ENCODE measurements at places on chromosomes 16 and 17.

DNA sequence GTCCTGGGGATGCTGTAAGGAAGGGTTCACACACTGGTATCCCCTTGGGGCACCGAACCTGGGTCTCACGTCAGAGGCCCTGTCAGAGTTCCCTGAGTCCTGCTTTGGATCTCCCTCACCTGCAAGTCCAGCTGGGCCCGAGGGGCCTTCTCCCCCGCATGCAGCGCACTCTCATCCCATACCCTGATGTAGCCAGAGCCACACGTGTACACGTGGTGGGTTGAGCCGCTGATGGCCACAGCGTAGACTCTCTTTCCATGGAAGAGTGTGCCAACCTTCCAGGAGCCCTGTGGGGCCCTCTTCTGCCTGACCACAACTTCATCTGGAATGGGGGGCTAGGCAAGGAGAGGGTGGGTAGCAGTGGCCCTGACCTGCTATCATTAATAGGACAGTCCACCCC, 9.9 kb downstream of the TLE7 start:
- DNase-seq: no peak

GRCh38 chr16:66508248-66508913, 41.5 kb downstream of the TK2 start:
- DNase-seq: no peak

DNA sequence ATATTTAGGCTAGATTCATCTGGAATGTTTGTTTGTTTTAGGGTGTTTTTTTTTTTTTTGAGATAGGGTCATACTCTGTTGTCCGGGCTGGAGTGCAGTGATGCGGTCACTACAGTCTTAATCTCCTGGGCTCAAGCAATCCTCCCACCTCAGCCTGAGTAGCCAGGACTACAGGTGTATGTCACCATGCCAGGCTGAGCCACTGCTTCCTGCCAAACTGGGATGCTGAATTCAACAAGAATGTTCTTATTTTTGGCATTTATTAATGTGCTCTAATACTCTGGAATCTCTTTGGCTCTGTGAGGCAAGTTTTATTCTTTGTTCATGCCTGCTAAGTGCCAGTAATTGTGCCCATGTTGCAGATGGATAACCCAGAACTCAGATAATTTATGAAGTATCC, 21.5 kb downstream of the SP2 start:
- peak; percentile 78 for DNase-seq

DNA sequence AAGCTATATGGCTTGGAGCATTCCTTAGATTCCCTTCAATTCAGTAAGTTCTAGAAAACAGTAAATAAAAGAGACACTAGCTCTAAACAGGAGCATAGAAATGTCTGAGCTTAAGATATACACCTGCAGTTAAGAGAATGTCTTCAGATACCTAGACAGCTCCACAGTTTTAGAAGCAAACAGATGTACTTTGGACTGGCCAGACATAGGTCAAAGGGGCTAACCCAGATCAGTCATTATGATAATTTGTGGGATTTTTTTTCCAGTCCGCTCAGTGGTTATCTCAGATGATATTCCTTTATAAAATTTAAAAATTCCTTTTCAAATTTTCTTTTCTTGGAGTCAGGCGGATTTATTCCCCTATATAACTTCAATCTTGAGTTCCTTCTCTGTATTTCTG, 65.8 kb upstream of the RASL10B start:
- DNase-seq: no peak

DNA sequence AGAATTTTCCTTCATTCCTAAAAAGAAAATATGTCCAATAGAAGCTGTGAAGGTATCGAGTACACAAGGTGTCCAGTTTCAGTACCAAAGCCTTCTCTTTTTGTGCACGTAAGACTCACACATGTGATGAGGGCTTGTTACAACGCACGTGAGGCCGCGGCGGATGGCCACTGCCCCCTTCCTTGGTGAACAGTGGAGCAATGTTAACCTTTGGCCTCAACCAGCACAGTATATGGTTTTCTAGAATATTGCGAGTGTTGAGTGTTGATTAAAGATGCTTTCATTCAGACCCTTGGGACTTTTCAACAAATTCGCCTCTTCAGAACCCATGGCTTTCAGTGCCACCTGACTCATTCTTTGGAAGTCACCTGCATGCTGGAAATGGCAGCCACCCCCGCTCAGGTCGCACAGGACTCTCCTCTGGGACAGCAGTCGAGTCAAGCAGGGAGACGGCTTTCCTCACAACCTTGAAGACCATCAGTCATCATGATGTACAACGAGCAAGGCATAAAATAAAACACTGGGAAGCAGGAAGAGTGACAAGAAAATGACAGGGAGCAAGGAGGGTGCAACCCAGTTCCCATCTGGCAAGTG, 14.5 kb downstream of the MAP1LC3B start:
- no peak for DNase-seq

GRCh38 chr16:86073763-86074493, 175.0 kb downstream of the IRF8 start:
- DNase-seq: no peak

- DNase-seq: no peak
These were observed 115.6 kb downstream of the CCDC182 start for GRCh38 chr17:57629470-57629869.

DNA sequence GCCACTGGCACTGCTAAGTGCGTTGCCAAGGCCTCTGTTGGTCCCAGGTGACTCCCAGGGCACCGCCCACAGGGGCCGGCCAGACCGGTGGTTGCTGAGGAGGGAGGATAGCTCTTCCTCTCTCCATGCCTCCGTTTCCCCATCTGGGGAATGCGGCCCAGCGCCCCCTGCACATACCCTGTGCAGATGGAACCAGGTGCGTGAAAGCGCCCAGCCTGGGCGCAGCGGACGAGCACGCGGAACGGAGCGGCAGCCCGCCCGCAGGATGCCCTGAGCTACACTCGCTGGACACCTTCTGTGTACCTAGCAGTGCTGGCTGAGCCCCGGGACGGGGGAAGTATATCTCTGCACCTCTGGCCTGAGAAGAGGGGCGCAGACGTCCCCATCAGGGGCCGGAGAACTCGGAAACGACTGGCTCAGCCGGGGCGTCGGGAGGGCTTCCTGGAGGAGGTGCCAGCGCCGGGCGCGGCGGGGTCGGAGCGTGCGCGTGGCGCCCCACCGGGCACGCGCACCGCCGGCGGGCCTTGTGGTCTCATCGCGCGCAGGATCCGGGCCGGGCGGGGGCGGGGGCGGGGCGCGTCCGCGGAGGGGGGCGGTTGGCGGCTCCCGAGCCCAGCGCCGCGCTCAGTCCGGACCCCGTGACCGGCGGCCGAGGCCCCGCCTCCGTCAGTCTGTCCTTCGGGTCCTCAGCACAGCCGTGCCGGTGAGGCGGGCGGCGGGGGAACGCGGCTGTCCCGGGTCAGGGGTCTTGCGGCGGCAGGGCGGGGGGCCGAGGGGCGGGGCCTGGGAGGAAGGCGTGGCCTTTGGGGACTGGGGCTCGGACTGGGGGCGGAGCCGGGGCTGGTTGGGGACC, at the start of the genes CCDC78 and HAGHL:
Gene CCDC78, minus strand, starts transcription at position 6 of the 853 bp plus-strand sequence. CDS start 76 bp downstream, outside the sequence.
Gene HAGHL, plus strand, starts transcription at position 669 of the 853 bp plus-strand sequence. CDS start 404 bp downstream, outside the sequence.
- DNase-seq: peak; percentile 60

DNA sequence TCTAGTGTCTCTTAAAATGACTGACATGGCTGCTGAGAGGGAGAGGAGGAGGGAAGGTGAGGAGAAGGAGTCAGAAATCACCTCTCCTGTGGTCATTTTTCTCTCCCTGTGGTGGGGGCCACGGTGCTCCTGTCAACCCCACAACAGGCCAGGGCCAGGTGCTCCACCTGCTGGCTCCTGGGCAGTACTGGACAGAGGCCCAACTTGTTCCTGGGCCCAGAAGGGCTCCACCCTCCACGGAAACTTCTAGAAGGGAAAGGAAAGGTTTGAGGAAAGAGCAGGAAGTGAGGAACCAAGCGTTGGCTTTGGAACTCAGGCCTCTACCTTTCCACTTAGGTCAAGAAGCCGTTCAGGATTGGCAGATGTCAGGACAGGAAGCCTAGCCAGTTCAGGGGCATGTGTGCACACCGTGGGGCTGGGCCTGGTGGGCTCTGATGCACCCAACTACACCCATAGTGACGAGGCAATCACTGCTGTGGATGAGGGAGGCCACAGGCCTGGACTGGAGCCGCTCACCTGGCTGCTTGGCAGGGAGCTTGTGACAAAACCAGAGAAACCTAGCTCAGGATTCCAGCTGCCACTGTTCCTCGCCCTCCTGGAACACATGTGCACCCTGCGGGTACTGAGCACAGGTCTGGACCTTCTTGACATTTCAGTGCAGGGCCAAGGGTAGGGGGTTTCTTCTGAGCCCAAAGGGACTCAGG, 36.1 kb downstream of the WNT3 start:
- peak; percentile 32 for DNase-seq

DNA sequence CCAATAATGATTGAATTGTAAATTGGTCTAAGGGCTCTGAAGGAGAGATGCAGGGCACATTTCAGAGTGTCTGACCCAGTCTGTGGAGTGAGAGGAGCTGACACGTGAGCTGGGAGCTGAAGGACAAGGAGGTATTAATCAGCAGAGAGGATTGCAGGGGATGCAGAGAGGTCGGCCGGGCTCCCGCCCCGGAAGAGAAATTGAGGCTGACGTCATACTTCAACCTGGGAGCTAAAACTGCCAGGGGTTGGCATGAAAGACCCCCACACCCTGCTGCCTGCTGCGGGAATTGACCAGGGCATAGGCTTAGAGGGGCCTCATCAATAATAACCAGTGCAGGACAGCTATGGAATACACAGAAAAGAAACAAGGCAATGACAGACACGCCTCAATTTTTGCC, 53.6 kb upstream of the CLEC19A start:
- no peak for DNase-seq

GRCh38 chr17:78448356-78448993, 70.0 kb downstream of the PGS1 start:
- no peak for DNase-seq

DNA sequence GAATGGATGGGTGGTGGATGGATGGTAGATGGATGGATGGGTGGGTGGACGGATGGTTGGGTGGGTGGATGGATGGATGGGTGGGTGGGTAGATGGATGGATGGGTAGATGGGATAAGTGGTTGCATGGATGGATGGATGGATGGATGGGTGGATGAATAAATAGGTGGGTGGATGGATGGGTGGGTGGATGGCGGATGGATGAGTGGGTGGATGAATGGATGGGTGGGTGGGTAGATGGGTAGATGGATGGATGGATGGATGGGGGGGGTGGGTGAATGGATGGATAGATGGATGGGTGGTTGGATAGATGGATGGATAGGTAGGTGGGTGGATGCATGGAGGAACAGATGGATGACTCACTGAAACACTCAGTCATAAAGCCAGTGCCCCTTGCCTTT, 51.0 kb upstream of the FASN start:
- DNase-seq: no peak

DNA sequence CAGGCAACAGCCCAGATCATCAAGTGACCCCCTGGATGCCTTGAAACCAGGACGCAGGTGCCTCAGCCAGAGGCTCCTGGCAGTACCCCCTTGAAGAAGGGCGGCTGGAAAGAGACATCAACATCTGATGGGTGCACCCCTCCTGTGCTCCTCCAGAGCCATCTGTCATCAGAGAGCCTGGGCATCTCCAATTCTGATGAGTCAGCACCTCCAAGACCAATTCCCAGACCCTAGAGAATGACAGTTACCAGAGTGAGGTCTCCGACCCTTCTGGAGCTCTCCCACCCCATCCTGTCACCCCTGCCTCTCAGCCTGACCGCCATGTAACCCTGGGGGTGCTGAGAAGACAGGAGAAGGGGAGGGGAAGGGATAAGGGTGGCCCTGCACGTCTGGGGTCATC, 433.7 kb downstream of the SOX9 start:
- DNase-seq: no peak

DNA sequence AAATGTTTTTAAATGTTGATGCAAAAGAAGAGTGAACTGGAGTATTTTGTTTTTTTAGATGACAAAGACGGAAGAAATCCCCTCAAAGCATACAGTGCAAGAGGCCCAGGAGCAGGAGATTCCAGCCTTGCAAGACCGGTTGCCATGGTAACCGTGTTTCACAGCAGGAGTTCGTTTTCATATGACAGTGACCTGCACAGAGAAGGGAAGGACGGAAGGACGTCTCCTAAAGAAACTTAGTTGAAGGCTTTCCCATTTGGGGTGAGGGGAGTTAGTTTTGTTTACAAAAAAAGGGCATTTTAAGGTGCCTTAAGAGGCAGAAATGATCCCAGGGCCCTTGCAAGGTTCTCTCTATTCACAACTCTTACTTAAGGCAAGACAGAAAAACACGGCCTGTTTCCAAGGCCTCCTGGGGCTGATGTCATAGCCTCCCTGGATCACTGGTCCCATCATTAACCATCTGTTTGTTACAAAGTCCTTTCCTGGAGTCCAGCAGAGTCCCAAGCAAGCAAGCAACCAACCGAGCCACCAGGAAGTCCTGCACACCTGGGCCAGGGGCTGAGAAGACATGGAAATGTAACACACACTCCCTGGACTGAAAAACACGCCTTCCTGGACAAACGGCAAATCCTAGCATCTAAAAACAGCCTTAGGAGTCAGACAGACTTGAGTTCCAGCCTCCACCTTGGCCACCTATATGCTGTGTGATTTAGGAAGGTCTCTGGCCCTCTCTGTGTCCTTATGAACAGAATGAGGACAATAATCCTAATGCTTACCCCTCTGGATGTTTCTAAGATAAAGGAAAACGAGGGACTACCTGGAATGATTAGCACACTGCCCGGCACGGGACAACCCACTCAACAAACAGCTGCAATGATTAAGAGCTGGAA, 30.3 kb upstream of the RPH3AL start:
- peak; percentile 93 for DNase-seq

DNA sequence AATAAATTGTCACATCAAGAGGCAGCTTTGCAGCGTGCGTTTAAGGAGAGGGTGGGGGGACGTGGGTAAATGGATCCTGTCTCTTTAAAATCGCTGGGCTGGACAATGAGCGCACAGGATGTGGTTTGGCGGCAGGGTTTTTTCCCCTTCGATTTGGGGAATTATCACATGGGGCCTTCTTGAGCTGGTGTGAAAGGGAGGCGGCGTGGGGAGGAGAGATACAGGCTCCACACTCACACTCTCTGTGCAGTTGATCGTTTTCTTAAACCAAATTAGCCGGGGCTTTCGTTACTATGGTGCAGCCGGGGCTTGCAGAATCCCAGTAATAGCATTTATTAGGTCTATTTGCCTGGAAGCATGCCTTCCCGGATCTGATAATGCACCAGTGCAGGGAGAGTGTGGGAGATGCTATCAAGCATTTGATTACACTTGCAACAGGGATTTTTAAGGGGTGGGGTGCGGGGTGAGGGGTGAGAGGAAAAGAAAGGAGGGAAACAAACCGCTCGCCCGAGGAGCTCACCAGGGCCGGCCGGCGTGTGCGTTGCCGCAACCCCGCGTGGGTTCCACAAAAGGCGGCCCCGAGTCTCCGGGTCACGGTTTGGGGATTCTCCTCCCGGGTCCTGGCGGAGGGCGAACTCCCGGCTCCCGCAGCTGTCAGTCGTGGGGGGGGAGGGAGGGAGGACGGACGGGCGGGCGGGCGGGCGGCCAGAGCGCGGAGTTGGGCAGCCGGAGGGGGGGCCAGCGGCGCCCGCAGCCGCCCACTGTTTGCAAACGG, 58.8 kb upstream of the GSE1 start:
- DNase-seq: peak; percentile 90

GRCh38 chr17:29705386-29705785, 82.7 kb upstream of the CORO6 start:
- DNase-seq: no peak

Measured in cerebellar cortex (tissue), 1 donor.